Esophagus mucosa (tissue), 1 donor: ENCODE measurements at places on chromosomes 4 and X. TPM values are rescaled to one million over a fixed set of nuclear protein-coding genes. Genes with fewer than 3 reads are reported as not detected.

XK gene
- total RNA-seq = 2.7 TPM

FRG1 gene
- 29.8 TPM for total RNA-seq

ARR3 gene
- not detected for total RNA-seq

GRCh38 chrX:727738-728621, 97.4 kb downstream of the SHOX start:
- no peak for ATAC-seq

DNA sequence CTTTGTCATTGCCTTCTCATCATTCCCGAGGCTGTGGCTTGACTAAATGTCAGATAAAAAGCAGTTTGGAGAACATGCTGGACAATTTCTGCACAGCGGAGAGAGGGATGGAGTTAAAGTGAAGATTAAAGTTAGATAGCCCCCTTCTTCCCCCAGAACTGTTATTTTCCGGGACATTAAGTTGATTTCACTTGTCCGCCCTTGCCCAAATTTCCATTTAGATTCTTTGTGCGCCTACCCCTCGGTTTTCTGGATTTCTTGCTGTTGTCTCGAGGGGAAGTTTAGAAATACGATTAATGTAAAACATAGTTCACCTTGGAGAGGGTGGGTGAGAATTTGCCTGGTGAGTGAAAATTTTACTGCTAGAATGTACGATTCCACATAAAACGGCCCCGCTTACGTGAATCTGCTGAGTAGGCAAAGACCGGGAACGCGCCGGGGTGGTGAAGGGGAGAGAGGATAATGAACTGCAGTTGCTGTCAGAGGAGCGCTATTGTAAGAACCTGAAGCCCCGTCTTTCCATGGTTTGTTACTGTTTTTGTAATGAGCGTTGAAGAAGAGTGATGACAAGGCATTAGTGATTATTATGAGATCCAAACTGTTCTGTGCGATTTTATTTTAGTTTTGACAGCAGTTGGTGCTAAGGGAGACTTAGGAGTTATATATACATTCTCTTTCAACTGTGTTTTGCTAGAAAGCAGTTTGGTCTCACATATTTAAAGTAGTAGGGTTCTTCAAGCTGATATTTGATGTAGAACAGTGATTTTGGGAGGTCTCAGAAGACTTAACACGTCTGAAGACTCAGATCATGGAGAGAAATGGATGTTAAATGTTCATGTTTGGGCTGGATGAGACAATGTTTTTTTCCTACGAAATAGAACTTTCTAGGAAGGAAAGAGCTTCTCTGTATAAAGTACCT, 73.0 kb downstream of the AFF1 start:
- no peak for ATAC-seq

DNA sequence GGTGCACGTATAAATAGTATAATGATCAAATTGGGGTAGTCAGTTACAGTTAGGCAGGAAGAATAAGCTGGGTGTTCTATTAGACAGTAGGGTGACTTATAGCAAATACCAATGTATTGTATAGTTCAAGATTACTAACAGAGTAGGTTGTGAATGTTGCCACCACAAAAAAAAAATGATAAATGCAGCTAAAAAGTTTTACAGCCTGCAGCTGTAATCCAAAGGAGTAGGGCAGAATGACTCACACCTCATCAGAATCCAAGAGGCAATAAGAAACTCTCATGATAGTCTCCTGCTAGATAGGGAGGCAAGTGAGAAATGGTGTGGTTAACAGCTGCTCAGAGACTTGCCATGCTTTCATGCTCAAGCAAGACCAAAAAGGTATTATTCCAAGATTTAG, 19.6 kb upstream of the TCEAL4 start:
- no peak for ATAC-seq
